Right kidney (tissue), 9 donors: ENCODE measurements at places on chromosomes 4 and X.

DNA sequence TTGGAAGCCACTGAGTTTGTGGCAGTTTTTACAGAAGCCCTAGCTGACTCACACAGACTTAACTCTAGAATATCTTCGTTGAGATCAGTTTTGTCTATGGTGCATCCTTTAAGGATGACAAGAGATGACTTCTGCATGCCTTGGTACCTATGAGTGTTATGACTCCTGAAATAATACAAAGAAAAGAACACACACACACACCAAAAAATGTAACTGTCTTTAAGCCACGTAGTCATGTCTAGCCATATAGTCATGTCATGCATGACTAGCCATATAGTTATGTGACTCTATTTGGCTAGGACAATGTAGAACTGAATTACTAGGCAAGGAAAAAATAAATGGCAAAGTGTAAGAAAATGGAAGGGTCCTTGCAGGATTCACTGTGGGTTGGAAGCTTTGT, 447.8 kb downstream of the NLGN4X start:
- no peak for DNase-seq

- no peak for DNase-seq
These were observed 588.2 kb upstream of the ADGRL3 start for GRCh38 chr4:60611762-60612496.

- DNase-seq: no peak
These were observed 224.7 kb upstream of the DCAF8L1 start for GRCh38 chrX:28205905-28206304.

- no peak for DNase-seq
These were observed 96.8 kb upstream of the MAP9 start for GRCh38 chr4:155473420-155474095.

DNA sequence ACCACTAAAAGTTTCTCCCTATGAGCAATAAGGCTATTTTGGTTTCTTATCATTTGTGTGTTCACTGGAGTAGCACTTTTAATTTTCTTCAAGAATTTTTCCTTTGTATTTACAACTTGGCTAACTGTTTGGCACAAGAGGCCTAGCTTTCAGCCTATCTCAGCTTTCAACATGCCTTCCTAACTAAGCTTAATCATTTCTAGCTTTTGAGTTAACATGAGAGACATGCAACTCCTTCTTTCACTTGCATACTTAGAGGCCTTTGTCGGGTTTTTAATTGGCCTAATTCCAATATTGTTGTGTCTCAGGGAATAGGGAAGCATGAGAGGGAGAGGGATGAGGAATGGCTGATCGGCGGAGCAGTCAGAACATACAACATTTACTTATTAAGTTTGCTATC, 349.8 kb downstream of the OPHN1 start:
- no peak for DNase-seq

- DNase-seq: no peak
These were observed 28.4 kb upstream of the GABRA3 start for GRCh38 chrX:152479525-152479924.

DNA sequence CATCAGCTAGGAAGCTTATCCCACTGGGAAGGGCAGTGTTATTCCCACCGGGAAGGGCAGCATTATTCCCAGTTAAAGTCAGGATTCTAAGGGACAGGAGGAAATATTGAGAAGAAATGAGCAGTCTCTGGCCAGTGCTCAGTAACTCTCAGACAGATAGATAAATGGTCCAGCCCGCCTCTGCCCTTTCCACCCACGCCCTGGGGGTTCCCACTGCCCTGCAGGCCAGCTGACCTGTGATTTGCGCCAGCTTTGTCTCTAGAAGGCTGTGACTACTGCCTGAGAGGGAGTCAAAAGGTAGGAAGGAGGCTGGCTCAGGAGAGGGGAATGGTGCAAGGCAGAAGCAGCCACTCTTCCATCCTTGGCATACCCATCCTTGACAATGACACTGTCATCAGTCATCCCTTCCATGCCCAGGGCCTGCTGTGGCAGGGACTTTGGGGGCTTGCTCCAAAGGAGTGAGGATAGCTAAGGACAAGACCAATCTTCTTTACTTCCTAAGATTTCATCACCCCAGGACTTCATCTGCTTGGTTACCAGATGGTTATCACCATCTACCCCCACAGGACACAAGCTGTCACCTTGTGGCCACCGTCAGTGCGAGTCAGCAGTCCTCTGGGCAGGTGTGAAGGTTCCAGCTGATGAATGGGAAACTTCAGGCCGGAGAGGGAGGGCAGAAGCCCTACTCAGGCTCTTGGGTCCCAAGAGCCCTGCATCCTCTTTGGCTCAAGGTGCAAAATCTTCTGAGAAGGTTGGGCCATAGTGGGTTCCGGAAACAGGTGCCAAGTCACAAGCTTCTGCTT, 49.5 kb downstream of the SEPSECS start:
- no peak for DNase-seq

- DNase-seq: no peak
These were observed 76.5 kb upstream of the CLDN34 start for GRCh38 chrX:9890681-9891091.

DNA sequence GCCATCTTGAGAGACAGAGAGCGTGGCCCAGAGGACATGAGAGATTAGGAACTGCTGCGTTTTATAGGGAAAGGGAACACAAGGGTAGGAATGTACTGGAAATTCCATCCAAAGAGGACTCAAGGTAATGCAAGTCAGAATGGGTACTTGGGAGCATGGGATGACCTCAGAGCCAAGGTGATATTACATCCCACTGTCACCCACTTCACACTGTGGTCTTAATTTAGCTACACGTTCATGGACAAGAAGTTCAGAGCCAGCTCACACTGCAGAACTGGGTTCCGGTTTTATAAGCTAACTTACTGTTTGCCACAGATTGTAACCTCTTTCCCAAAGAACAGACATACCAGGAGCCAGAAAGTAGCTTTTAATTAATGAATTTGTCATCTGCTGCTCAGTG, 244.7 kb downstream of the CBR4 start:
- no peak for DNase-seq

DNA sequence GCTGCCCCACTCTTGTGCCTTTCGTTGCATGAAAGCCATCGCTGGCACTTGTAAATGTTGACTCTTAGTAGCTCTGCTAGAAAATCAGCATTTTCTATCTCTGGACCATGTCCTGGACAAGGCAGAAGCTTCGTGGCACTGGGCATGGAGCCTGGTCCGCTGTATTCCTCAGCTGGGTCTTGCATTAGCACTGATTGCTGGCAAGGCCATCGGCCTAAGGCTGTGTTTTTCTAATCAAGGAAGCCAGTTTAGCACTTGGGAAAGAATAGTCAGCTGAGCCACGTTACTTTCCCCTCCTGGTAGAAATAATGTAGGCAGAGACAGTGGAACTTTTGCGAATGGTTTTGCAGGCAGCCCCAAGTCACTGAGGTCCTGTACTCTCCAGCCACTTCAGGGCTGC, 180.2 kb upstream of the EOLA2 start:
- DNase-seq: no peak

- peak; percentile 63 for DNase-seq
These were observed 4.0 kb downstream of the HAND2 start for GRCh38 chr4:173526027-173526482.

GRCh38 chr4:176270669-176271068, 1.6 kb upstream of the ASB5 start:
- DNase-seq: no peak

- DNase-seq: no peak
These were observed 26.5 kb downstream of the RELL1 start for GRCh38 chr4:37659696-37660095.

- no peak for DNase-seq
These were observed 22.4 kb upstream of the NEIL3 start for GRCh38 chr4:177287255-177287654.

DNA sequence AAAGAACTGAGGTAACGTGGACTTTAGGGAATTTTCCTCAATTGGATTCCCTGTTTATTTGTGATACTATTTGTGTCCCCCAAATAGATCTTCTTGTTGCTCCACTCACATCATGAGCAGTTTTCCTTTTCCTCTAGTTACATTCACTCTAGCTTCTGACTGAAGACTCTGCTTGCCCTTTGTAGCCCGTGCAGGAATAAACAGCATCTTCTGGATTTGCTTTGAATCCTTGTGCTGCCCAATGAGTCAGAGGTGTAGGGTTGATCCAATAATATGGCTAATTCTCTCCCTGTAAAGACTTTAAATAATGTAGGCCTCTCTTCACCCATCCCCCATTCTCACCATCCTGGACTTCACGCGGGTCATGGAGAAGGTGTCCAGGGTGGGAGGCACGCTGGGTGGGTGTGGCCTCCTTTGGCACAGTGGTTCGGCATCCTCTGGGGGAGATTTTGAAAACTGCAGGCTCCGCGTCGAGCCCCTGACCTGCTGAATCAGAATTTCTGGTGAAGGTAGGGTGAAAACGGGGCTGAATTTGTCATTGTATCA, 9.0 kb downstream of the HAND2 start:
- peak; percentile 12 for DNase-seq

DNA sequence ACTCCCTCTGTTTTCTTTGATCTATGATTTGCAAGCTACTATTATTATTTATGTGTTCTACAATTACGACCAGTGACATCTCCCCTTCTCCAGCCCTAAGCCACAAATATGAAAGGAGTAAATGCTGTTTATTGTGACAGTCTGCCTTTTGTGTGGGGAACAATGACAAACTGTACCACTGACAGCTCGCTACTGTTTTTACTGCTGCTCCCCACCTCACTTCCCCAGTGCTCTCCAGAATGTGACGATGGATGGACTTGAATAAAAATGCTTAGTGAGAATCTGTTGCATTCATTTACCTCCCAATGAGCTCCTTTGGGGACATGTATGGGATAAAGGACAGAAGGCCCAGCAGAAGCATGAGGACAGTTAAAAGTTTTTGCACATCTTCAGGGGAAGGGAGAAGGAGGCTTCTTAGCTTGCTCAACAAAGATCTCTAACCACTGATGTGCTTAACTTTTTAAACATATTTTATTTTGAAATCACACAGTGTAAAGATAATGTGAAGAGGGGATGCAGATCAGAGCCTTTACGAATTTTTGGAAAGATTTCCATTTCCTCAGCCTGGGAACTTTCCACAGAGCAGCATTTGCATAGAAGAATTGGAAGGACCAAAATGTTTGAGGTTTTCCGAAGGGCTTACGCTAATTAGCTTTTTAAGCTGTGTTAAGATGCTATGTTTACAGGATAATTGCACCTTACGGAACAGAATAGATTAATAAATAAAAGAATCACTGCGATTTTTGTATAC, 485.1 kb upstream of the TENM3 start:
- DNase-seq: no peak

GRCh38 chr4:145935253-145936141, 3.1 kb downstream of the ZNF827 start:
- peak; percentile 69 for DNase-seq

DNA sequence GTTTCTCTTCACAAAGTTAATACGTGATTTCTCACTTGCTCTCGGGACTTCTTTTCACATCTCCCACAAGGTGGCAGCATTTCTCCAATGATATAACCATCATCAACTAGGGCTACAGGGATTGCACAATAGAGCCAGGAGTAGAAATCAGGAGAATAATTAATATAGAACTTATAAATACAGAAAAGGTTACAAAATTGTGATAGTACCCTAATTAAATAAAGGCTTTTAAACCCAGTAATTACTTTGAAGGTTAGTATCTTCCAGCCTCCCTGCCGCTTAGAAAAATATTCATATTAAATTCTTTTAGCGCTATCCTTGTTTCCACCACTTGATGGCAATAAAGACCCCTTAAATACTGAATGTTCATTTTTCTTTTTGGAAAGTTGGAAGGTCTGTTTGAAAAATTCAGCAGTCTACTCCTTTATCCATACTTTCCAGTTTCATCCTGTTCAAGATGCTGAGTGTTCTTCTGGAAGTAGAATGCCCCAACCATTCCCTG, 65.8 kb downstream of the RASGEF1B start:
- peak; percentile 62 for DNase-seq

DNA sequence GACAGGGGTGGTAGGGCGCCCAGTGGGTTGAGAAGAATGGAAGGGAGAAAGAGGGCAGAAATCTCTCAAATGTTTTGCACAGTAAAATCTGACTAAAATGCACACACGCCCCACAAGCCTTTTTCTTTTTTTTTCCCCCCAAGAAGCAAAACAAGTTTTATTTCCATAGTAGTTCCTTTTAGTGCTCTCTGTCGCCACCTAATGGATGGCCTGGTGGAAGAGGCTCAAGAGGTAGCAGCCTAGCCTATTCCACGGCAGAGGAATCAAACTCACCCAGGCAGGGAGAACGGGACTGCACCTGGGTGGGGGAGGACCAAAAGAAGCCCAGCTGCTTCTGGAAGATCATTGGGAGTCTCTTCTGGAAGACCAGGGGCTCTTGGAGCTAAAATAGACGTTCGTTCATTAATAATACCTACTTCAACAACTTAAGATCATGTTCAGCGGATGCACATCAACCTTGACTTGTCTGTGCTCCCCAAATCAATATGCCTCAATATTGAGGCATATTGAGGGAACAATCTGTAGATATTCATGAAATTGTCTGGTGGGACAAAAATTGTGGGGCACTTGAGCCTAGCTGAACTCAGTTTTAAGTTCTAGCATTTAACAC, 31.6 kb upstream of the IRAK1 start:
- DNase-seq: peak; percentile 24

DNA sequence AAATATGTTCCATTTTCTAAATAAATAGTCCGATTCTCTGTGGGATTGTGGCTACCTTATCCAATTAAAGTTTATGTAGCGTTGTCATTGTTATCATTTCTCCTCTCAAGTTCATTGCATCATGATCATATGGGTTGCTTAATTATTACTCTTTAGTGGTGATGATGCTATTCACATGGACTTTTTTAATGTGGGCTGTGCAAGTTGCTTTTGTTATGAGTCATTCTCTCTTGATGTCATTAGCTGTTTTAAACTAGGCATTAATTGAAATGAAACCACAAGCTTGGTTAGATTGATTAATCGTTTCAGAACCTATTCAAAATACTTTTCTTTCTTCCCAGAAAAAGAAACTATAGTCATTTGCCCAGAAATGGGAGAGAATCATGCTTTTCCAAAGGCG, 38.2 kb downstream of the NHS start:
- no peak for DNase-seq
